ENCODE measurements at places on chromosomes 4 and X.
A peak's percentile ranks its signal among the peaks of the same experiment; 100 is the strongest.

DNA sequence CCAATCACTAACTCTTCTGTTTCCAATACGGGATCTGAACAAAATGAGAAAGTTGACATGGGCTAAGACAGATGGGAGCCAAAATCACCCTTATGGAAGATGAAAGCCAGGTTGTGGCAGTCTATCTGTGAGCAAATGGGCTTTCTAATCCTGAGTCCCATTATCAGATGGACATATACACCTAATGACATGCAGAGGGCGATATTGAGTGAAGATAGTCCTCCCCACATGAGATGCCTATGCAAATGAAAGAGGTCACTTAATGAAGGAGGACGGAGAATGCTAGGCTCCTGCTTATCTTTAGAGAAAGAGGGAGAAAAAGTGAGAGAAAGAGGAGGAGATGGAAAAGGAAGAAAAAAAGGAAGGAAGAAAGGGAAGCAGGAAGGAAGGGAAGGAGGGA is 547.5 kb downstream of the NLGN4X start:
- no peak for DNase-seq

GRCh38 chr4:80154545-80154933 is 42.8 kb upstream of the PRDM8 start:
- DNase-seq: peak; percentile 15

GRCh38 chr4:186297013-186297645 is 31.1 kb downstream of the F11 start:
- DNase-seq: peak; percentile 95

GRCh38 chrX:134886002-134886596 is 104.7 kb upstream of the SMIM10 start:
- DNase-seq: no peak

- DNase-seq: no peak
These were observed 239.1 kb downstream of the NDST4 start for GRCh38 chr4:114874321-114874720.

GRCh38 chr4:5112333-5113095 is 61.2 kb downstream of the STK32B start:
- no peak for DNase-seq

- peak; percentile 90 for DNase-seq
These were observed 150.6 kb downstream of the ADAMTS3 start for GRCh38 chr4:72418458-72418857.

DNA sequence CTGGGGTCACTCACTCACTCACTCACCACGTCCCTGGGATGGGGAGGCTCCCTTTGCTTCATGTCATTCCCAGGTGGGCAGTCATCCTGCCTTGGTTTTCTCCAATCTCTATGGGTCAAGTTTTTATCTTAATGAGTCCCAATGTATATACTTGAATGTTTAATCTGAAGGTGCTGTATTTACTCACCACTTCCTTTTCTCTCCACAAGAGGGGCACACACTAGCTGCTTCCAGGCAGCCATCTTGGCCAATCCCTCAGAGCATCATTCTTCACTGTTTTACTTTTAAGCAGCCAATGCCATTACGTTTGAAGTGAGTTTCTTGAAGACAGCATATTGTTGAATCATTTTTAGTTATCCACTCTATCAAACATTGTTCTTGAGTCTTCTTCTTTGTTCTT is 153.4 kb upstream of the ARSJ start:
- DNase-seq: no peak

GRCh38 chrX:114787061-114787460 is 203.2 kb downstream of the HTR2C start:
- DNase-seq: no peak

DNA sequence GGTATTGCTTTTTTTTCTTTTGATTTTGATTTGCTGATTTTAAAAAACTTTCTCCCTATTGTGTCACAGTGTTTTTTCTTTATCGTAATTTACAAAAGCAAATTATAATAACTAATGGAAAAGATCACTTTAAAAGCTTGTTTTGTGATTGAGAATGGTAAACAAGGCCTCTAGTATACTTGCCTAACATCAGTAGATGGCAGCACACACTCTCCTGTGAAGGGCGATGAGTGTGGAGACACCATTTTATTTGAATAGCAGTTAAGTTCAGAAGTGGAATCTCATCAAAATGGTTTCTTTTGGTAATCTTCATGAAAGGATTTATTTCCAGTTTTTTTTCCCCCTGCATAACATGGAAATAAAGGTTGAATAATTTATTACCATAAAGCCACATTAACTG is 72.3 kb downstream of the PAK3 start:
- peak; percentile 10 for DNase-seq

DNA sequence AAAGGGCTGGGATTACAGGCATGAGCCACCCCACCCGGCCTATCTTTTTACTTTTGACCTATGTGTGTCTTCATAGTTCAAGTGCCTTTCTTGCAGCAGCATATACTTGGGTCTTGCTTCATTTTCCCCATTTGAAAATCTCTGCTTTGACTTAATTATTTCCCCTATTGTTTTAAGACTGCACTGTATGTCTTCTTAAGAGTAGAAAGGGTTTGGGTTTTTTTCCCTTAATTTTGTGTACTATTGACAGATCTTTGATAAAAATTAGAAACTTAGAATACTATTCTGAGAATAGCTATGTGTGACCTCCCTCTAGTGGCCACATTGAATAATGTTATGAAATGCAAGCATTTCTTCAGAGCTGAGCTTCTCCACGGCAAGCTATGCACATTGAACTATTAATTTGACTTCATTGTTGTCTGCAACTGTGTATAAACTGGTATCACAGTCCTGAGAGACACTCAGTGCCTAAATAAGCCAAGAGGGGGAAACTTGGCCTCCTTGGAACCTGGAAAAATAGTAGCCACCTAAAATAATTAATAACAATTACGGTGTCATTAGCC is 8.7 kb upstream of the SLC25A4 start:
- peak; percentile 90 for DNase-seq

GRCh38 chrX:68692651-68693050 is 45.2 kb downstream of the STARD8 start:
- no peak for DNase-seq

GRCh38 chrX:121160987-121161386 is 113.6 kb downstream of the GLUD2 start:
- no peak for DNase-seq

GRCh38 chrX:18887825-18888212 is 96.1 kb downstream of the PHKA2 start:
- no peak for DNase-seq

DNA sequence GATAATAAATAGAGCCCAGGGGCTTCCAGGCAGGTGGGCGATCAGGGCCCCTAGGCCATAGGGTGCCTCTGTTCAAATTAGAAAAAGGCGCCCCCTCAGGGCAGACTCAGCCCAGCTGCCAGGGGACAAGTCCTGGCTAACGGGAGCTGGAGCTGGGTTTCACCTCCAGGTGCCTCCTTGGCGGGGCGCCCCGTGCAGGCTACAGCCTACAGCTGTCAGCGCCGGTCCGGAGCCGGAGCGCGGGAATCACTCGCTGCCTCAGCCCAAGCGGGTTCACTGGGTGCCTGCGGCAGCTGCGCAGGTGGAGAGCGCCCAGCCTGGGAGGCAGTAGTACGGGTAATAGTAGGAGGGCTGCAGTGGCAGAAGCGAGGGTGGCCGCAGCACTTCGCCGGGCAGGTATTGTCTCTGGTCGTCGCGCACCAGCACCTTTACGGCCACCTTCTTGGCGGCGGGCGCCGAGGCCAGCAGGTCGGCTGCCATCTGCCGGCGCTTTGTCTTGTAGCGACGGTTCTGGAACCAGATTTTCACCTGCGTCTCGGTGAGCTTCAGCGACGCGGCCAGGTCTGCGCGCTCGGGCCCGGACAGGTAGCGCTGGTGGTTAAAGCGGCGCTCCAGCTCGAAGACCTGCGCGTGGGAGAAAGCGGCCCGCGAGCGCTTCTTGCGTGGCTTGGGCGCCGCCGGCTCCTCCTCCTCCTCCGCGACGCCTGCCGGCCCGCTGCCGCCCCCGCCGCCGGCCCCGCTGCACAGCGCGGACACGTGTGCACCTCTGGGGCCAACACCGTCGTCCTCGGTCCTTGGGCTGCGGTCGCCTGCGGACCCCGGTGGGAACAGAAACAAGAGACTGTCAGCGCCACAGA is 2.4 kb downstream of the NKX3-2 start:
- no peak for DNase-seq

- DNase-seq: no peak
These were observed 6.0 kb downstream of the GRIA3 start for GRCh38 chrX:123190096-123190495.

DNA sequence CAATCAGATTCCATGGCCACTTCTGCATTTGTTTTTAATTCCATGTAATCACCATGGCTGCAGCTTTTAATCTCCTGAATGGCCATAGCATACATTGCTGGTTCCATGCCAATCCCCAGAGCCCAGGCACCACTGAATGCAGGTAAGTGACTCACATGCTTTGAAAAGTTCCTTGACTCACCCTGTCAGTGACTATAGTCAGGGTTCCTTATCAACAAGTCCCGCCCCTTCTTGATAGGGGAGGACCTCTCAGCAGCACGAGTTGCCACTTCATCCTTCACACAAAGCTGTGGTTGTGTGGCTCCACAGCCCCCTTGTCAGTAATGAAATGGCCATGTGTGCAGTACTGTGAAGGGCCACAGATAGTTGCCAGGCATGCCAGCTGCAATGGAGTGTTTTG is 516.6 kb downstream of the PPARGC1A start:
- peak; percentile 66 for DNase-seq

GRCh38 chrX:56805399-56805798 is 76.4 kb downstream of the NBDY start:
- DNase-seq: no peak

- no peak for DNase-seq
These were observed 35.2 kb downstream of the ABLIM2 start for GRCh38 chr4:8123389-8123788.

DNA sequence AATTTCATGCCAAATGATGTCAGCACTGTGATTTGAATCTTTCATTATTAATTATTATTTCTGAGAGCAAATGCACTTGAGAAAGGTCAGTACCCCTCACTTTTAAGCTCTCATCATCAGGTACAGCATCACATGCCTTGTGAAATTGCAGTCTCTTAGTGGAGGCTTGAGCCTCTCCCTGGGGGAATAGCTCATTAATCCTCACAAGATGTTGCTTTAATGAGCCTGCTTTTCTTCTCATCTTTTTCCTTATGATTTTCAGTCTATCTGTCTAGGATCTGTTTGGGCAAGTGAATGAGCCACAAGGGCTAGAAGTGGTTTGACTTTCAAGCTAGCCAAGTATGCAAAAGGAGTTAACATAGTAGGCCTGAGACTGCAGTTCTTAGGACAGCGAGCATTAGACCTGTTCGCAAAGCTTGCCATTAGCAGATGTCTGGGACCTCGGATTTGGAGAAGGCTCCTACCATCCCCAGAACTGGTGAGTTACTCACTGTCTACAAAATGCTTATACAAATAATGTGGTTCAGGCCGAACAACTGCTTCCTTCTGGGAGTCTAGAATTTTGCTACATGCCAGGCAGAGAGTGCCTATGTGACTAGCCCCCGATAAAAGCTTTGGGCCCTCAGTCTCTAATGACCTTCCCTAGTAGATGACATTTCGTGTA is 174.5 kb downstream of the IL15 start:
- no peak for DNase-seq

GRCh38 chr4:8597791-8598190 is 5.2 kb downstream of the CPZ start:
- no peak for DNase-seq

- no peak for DNase-seq
These were observed 156.7 kb downstream of the ATP10D start for GRCh38 chr4:47641755-47642154.

GRCh38 chrX:107742700-107743191 is 32.8 kb downstream of the TSC22D3 start:
- DNase-seq: no peak

GRCh38 chr4:103482893-103483292 is 236.9 kb downstream of the TACR3 start:
- DNase-seq: no peak

DNA sequence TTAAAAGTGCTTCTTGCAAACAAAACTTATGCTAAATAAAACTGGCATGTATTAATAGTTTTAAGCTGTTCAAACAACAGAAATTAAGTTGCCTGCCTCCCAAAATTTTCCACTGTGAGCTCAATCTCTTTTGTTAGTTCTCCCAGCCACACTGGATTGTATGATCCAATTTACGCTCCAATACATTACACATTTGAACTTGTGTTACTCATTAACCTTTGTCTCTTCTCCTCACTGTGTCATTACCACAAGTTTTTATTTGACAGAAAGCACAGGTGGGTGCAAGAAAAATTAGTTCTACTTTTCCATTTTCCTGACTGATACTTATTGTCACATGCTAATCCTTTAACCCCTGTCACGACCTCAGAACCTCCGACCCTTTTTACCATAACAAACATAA is 55.5 kb downstream of the SHISA3 start:
- no peak for DNase-seq

DNA sequence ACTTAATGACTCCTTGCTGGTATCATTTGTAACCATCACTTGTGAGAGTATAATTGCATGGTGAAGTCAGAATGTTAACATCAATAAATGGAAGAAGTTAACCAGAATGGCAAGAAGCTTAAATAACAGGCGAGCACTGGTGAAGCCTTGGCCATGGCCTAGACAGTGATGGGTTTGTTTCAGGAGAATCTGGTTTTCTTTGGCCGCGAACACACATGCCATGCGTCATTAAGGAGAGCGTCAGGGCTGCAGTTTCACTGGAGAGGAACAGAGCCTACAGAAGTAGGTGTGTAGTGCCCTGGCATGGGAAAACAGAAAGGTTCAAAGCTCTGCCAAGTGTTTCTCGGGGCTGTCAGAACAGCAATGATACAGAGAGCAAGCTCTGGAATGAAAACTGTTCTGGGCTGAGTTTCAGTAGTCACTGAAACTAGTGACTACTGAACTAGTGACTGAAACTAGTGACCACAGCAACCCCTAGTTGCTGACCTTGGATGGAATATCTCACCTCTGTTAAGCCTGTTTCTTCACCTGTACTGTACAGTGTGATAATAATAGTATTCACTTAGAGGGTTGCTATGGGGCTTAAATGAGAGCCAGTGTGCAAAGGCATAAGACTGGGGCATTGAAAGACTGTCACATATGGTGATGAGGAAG is 93.8 kb downstream of the C4orf51 start:
- DNase-seq: no peak

DNA sequence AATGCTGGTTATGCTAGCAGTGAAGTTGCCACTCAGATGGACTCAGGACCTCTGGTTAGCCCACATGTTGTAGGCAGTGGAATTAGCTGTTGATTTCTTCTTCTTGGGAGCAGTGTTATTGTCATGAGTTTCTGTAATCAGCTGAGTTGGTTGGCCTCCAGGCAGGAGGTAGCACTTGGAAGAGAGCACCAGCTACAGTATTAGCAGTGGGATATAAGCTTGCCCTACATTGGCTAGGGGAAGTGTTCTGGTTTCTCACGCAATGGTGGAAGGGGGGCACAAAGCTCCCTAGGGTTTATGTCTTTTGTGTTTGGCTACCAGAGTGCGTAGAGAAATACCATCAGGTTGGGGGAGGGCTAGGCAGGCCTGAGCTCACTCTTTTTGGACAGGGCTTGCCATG is 34.0 kb upstream of the UCP1 start:
- no peak for DNase-seq

GRCh38 chr4:37977471-37978247 is 17.5 kb downstream of the PTTG2 start:
- DNase-seq: no peak
